ENCODE measurements at places on chromosomes 7 and 10. TPM values are rescaled to one million over a fixed set of nuclear protein-coding genes. Genes with fewer than 3 reads are reported as not detected.

Gene ASIC3
- 2.6 TPM for total RNA-seq

Gene PPP3CB
- 38.0 TPM for total RNA-seq

Gene DTX2
- 25.6 TPM for total RNA-seq

Gene SRI
- total RNA-seq, result 115 TPM

- no peak within 1 kb of the TSS for H3K4me3 ChIP-seq
- H3K27me3 ChIP-seq, result no peaks in the 10 kb centered on the region
- H3K4me1 ChIP-seq, result no peaks in the 10 kb centered on the region
- H3K36me3 ChIP-seq, result no peaks in the 10 kb centered on the region
- DNase-seq, result no peak
Observed at GRCh38 chr7:105963038-105963667, at the start of gene CDHR3. CDHR3 (plus strand) TSS chr7:105963264; CDS start chr7:105963319, 55 bp downstream.

DNA sequence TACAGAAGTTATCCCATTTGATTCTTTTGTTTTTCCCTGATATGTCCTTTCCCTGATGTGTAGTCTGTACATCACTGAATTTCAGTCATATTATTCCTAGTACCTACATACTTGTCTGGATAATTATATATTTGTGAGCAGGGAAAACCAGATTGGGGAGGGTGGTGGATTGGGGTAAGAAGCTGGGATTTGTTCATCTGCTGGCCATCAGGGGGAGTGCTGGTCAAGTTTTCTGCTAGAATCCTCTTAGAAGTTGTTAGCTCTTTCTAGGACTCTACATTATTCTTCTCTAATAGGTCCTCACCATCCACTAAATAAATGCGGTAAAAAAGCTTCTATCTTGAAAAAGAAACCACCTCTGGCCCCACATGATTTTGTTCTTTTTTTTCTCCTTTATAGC, 232.7 kb upstream of the TAC1 start:
- no peak overlapping the region for H3K4me3 ChIP-seq
- no peak for DNase-seq
- H3K27me3 ChIP-seq, result no peaks in the 10 kb centered on the region
- no peak overlapping the region for H3K27ac ChIP-seq
- H3K36me3 ChIP-seq, result no peaks in the 10 kb centered on the region
- no peaks in the 10 kb centered on the region for H3K4me1 ChIP-seq
